ENCODE measurements at places on chromosomes 11 and 22. TPM values are rescaled to one million over a fixed set of nuclear protein-coding genes. Genes with fewer than 3 reads are reported as not detected.

TRIM49D1 gene
- total RNA-seq, result not detected

- DNase-seq, result no peak
- H3K27me3 ChIP-seq, result no peaks in the 10 kb centered on the region
- peak overlapping the region; percentile 75 for H3K27ac ChIP-seq
- no peaks in the 10 kb centered on the region for H3K36me3 ChIP-seq
Measured at GRCh38 chr11:9615031-9615451, 41.6 kb downstream of the WEE1 start.

SEZ6L gene
- total RNA-seq, result not detected

- no peaks in the 10 kb centered on the region for H3K36me3 ChIP-seq
- no peak overlapping the region for H3K27ac ChIP-seq
- no peaks in the 10 kb centered on the region for H3K4me1 ChIP-seq
- DNase-seq, result no peak
Measured at GRCh38 chr11:28504555-28505110, 396.4 kb downstream of the METTL15 start.

GRCh38 chr22:35575116-35575748 lies 34.6 kb downstream of the RASD2 start:
- H3K27ac ChIP-seq, result no peak overlapping the region
- no peaks in the 10 kb centered on the region for H3K4me1 ChIP-seq
- DNase-seq, result no peak
- H3K4me3 ChIP-seq, result no peak overlapping the region

GRCh38 chr11:46537537-46538295 lies 56.1 kb downstream of the AMBRA1 start:
- no peaks in the 10 kb centered on the region for H3K27me3 ChIP-seq
- no peak overlapping the region for H3K27ac ChIP-seq
- peak; percentile 68 for DNase-seq
- H3K4me3 ChIP-seq, result no peak overlapping the region
- H3K4me1 ChIP-seq, result no peaks in the 10 kb centered on the region

DNA sequence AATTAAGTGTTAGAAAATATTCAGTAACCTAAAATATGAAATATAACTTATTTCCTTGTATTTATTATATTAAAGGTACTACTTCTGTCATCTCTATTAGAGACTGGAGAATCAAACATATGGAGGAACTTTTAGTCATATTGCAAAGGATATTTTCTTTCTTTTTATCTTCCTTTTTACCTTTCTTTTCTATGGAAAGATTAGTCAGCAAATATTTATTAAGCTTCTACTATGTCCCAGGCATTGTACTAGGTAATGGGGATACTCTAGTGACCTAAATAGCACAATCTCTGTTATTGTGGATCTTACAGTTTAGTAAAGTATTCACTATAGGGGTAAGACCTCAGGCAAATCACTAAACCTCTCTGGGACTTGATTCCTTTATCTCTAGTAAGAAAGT lies 18.3 kb downstream of the SIK2 start:
- H3K4me1 ChIP-seq, result no peaks in the 10 kb centered on the region
- H3K36me3 ChIP-seq, result no peaks in the 10 kb centered on the region
- H3K27ac ChIP-seq, result no peak overlapping the region
- no peak overlapping the region for H3K4me3 ChIP-seq
